ENCODE measurements at places on chromosomes 16 and 17.

DNA sequence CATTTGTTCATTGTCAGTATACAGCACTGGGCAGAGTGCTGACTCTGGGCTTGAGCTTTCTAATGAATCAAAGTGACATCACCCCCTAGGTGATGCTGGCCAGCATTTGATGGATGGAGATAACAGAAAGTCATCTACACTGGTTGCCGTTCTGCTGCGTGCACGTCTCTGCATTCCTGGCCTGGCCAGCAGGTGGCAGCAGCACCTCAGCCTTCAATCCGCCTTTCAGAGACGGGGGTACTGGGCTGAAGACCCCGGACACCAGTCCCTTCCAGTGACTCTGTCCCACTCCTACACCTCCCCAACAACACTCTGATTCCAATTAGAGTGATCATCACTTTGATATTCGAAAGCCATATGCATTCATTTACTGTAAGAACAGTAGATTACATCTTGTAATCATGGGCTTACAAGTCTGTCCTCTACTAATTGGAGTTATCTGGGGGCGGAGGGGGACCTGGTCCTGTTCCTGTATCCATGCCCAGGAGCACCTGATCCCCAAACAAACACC lies 6.0 kb downstream of the CPSF4L start:
- DNase-seq, result peak; percentile 79

- no peak for DNase-seq
Measured at GRCh38 chr17:67178555-67178954, 66.4 kb downstream of the HELZ start.

GRCh38 chr16:66899310-66899944 lies 19.1 kb downstream of the PDP2 start:
- no peak for DNase-seq

GRCh38 chr16:87295661-87296531 lies 21.3 kb downstream of the C16orf95 start:
- no peak for DNase-seq

- no peak for DNase-seq
Measured at GRCh38 chr17:71919896-71920295, 200.9 kb upstream of the SOX9 start.

Measured in G401 (cell line).